ENCODE measurements at places on chromosomes 6 and 20.

- DNase-seq, result no peak
Measured at GRCh38 chr6:68778356-68779020, 143.4 kb downstream of the ADGRB3 start.

DNA sequence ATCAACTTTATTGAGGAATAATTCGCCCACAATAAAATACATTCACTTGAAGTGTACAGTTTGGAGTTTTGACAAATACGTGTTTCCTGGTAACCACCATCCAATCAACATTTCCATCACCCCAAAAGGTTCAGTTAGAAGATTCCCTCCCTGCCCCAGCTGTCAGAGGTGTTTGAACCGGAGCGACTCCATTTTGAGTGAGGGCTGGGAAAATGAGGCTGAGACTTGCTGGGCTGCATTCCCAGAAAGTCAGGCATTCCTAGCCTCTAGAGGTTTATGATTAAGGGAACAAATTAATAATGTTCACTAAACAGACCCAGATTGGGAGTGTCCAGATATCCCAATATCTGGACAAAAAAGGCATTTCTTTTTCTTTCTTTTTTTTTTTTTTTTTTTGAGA, 33.0 kb upstream of the BLCAP start:
- no peak for DNase-seq

- DNase-seq, result no peak
Measured at GRCh38 chr6:159726255-159726917, 920 bp upstream of the WTAP start.

DNA sequence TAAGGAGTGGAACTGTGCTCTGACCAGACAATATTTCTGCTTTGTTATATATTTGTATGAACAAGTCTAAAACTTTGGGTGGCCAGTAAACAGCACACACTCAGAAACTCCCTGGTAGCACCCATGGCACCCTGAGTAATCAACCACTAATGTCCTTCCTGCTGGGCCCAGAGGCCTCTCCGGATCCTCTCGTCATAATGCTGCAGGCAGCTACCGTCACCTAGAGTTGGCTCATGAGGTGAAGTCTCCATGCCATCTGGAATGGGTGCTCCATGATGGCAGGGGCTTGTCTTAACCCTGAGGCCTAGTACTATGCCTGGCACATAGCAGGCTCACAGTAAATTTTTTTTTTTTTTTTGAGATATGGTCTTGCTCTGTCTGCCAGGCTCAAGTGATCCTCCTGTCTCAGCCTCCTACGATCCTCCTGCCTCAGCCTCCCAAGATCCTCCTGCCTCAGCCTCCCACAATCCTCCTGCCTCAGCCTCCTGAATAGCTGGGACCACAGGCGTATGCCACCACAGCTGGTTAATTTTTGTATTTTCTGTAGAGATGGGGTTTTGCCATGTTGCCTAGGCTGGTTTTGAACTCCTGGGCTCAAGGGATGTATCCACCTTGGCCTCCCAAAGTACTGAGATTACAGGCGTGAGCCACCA, 3.0 kb upstream of the SDCBP2 start:
- no peak for DNase-seq

DNA sequence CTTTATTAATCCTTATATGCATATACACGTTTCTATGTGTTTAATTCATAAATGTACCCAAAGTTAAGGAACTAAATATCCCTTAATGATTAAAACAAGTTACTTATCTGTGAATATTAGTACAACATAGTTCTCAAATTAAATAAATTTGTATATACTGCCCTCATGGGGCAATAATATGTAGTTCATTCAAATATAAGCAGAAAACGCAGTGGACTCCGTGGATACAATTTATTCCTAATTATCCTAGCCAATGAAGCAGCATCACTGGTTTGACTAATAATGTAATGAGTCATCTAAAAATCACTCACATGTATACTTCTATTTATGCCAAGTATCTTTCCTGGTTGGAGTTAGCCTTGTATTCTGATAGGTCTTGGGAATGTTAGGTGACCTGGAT, 111.6 kb downstream of the TBC1D32 start:
- DNase-seq, result no peak
